ENCODE measurements at places on chromosomes 6 and 20.

DNA sequence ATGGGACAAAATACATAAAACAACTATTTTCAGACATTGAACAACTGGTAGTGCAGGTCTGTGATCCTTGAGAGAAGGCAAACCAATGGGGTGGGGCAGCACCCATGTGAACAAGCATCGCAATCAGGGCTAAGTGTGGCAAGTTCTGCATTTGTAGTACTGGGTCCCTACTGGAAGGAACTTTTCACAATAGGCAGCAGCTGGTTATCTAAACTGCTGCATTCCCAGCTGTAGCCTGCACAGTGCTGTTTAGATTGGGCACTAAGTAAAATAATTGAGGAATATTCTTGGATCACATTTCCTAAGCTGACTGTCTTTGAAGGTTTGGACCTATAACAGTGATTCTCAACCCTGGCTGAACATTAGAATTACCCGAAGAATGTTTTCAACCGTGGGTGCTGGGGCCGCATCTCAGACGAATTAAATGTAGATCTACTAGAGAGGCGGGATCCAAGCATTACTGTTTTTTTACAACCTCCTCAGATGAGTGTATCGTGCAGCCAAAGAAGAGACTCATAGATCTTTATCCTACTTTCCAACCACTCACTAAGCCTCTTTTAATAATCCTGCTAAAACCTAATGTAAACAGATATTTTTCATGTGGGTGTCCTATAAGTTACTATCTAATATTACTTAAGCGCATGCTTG is 12.4 kb upstream of the MAP3K4 start:
- no peak for DNase-seq

DNA sequence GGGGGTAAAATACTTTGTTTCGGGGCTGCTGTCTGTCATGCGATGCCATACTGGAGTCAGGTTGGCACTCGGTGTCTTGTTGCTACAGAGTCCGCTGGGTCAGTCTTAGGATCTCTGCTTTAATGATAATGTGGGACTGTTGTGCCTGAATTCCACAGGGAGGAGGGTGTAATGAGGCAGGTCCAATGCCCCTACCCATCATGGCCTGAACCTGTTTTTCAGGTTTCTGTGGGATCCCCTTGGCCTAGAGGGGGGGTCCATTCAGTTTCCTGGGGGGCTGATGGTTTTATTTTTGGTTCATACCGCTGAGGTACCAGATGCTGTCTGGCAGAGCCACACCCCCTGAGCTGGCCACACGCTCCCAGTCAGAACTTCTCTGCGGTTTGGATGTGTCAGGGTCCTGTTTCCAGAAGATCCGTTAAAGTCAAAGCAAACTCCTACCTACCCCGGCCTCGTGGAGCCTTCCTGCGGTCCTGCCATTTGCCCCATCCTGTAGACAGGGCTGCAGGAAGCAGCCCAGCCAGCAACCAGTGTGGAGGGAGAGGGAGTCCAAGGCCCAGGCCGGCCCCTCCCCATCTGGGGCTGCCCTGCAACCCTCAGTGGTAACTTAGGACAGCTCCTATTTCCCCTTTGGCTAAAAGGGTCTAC is 69.7 kb downstream of the TCP11 start:
- DNase-seq: no peak

DNA sequence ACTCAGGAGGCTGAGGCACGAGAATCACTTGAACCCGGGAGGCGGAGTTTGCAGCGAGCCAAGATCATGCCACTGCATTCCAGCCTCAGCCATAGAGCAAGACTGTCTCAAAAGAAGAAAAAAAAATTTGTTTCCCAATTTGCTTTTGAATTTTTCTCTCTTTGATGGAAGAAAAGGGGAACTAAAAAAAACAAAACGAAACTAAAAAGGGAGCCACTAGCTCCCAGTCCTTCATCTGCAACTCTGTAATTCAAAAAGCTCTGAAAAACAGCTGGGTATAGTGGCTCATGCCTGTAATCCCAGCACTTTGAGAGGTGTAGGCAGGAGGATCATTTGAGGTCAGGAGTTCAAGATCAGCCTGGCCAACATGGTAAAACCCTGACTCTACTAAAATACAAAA is 9.5 kb downstream of the OVOL2 start:
- no peak for DNase-seq

DNA sequence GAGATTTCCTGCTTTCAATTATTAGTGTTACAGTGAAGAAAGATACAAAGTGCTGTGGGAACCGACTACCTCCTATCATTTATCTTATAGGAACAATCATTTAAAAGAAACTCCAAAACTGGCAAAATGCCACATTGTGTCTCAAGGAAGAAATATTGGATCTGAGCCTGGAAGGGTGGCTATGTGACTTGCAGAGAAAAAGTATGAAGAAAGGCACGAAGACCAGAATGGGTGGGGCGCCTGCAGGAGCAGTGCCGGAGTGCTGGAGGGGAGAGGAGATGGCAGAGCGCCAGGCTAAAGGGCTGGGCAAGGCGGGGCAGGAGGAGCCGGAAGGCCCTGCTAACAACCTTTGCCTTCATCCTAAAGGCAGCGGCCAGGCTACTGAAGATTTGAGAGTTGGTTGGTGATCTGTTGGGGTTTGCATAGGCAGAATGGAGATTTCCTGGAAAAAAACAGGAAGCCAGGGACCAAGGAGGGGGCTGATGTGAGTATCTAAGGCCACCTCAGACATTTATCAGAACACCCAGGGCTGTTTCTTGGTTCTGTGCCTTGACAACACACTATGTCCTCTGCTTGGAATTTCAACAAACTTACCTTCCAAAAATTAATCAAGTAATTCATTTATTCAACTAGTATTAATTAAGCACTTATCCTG is 125.6 kb downstream of the MAFB start:
- peak; percentile 23 for DNase-seq

DNA sequence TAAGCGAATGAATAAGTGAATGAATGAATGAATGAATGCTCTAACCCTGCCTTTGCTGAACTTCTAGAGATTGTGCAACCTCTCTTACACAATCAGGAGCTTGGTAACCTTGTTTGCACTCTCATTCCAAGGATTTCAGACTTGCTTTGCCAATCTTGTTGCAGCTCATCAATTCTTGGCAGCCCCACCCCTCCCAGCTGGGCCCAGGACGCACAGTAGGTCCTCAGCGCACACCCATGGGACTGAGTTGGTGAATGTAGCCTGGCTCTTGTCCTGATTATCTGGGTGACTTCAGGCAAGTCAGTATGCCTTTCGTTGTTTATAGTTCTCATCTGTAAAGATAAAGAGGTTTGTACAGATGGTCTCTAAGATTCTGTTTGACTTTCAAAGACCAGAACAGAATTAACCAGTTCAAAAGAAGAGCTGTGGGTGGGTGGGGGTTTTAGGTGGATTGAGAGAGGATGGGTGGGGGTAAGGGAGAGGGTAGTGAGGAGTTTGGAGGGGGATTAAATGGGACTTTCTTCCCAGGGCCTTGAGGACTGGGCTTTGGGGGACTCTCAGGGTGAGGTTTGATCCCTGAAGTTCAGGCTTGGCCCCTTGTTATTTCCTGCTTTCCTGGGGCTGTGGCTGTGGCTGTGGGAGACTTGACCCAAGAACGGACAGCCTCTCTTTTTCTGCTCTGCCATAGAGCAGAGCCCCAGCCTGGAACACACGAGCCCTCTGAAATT is 33.2 kb downstream of the VEGFA start:
- DNase-seq: no peak

- no peak for DNase-seq
Observed at GRCh38 chr6:19662911-19663310, 174.3 kb upstream of the ID4 start.

DNA sequence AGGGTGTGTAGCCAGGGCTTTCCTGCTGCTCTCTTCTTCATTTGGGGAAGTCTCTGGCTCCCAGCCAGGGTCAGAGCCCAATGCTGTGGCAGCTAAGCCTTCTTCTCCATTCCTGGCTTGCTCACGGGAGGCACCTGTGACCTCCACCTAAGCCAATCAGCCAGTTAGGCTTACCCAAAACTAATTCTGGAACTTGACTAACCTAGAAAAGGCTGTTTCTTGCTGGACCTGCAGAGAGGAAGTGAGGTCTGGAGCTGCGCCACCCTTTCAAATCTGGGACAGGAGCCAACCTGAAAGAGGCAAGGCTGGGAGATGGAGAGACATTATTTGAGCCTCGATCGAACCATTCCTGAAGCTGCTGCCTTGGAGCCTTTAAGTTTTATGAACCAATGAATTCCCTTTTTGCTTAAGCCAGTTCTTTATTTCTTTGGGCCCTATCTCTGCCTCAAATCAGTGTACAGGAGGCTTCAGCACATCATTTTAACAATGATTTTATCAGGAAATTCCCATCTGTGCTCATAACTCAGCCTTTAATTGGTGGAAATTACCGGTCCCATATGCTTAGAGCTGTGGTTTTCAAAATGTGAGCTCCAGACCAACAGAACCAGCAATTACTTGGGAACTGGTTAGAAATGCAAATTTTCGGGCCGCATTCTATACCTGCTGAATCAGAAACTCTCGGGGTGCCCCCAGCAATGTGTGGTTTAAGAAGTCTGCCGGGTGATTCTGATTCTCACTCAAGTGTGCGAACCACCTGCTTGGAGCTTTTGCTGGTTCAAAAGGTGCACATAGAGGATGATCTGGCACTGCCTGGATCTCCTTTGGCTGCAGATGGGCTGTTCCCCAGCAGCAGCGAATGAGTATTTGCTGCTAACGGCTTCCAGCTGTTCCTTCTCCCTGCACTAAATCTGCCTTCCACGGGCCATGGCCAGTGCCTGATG is 97.4 kb upstream of the RNF24 start:
- DNase-seq: no peak

- no peak for DNase-seq
Observed at GRCh38 chr6:39040080-39040673, 8.4 kb upstream of the GLP1R start.

- DNase-seq: no peak
Observed at GRCh38 chr6:46909371-46909770, 12.4 kb downstream of the ADGRF5 start.

DNA sequence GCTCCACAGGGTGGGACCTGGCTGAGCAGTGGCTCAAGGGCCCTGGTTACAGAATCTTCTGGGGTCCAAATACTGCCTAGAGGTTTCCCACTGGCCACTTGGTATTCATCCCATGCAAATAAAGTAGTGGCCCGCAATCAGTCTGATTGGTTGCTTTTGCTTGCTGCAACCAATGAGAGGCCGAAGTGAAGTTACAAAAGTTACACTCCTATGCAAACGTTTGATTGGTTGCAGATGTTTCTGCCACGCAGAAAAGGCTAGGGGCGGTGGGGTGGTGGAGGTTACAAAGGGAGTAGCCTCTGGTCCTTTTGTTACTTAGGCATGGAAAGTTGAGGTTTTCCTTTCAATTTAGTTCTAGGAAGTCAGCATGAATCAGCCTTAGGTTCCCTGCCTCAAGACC is 3.6 kb upstream of the NHLRC1 start:
- no peak for DNase-seq

DNA sequence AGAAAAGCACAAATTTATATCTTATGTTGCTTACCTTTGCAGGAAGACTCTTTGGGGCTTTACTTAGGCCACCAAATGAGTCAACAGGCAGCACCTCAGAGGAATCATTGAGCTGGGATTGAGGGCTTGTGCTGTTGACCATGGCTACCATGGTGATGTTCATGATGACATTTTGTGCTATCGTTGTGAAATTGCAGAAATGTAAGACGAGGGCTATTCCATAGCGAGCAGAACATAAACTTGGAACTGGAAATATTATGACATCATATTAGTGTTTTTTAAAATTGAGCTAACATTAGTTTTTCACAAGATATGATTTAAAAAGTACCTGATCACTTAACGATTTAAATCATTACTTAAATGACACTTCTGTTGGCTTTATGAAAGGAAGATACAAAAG is 11.8 kb downstream of the SLC17A3 start:
- no peak for DNase-seq

GRCh38 chr6:130781557-130781956 is 45.6 kb upstream of the SMLR1 start:
- no peak for DNase-seq

- DNase-seq: peak; percentile 2
Observed at GRCh38 chr6:140921366-140922226, 1211.1 kb upstream of the GJE1 start.

- no peak for DNase-seq
Observed at GRCh38 chr20:39775110-39775509, 813.0 kb downstream of the DHX35 start.

- DNase-seq: no peak
Observed at GRCh38 chr6:130132286-130132701, 90.5 kb downstream of the SAMD3 start.

GRCh38 chr6:115899730-115900282 is 160.9 kb downstream of the FRK start:
- DNase-seq: no peak

DNA sequence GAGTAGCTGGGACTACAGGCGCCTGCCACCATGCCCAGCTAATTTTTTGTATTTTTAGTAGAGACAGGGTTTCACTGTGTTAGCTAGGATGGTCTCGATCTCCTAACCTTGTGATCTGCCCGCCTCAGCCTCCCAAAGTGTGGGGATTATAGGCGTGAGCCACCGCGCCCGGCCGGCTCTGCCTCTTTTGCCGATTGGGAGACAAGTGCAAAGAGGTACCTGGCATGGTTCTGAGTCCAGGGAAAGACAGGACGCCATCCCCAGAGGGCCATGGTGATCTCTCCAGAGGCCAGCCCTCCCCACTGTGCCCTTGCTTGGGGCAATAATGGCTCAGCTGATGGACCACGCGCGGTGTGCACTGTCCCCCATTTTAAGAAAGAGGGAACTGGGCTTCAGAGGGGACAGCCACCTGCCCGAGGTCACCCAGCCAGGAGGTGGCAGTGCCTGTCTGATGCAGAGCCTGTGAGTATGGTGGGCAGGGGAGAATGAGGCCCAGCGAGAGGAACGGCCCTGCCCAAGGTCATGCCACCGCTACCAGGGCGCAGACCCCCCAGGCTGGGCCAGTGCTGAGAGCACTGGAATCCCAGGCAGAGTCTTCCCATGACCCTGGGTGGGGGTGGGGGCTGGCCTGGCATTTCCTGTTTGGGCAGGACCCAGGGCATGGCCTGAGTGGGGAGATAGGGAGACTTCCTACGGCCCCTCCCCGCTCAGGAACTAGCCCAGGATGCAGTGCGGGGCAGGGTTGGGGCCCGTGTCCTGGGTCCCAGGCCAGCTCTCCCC is 61.0 kb downstream of the SNAI1 start:
- no peak for DNase-seq

GRCh38 chr6:144349690-144350527 is 64.8 kb downstream of the UTRN start:
- peak; percentile 15 for DNase-seq

DNA sequence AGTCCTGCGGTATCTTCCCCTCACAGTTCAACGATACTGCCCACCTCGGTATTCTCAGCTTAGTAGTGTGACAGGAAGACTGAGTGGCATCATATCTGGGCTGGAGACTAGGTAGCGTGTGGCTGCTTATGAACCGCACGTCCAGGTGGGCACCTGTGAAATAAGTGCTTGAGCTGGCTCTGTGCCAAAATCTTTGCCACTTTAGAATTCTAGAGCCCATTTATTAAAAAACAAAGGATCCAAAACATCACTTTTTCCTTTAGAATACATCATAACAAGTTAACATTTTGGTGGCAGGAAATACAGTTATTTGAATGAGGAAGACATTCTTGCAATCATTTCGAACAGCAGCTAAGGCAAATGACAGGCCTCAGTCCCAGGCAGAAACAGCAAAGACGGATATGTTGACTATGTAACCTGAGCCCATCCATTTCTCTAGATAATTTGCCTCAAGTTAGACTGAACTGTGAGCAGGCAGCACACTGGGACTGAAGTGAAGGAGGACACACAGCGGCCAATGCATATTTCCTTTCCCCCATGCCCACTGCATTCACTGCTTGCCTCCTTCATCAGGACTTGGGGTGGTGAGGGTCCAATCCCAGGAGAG is 136.6 kb downstream of the GMDS start:
- no peak for DNase-seq

Measured in H54 (cell line).